Posterior vena cava (tissue), 2 donors: ENCODE measurements at places on chromosomes 12 and 14. TPM values are rescaled to one million over a fixed set of nuclear protein-coding genes. Genes with fewer than 3 reads are reported as not detected.

GRCh38 chr14:95533822-95534221 lies 1.0 kb upstream of the GLRX5 start:
- no peak for DNase-seq

- no peak for DNase-seq
Measured at GRCh38 chr12:81596558-81596957, 162.6 kb downstream of the PPFIA2 start.

- no peak for DNase-seq
Measured at GRCh38 chr14:31937730-31938346, 139.3 kb upstream of the ARHGAP5 start.

GRCh38 chr12:103558879-103559278 lies 28.2 kb upstream of the STAB2 start:
- no peak for DNase-seq

TRPV4 gene
- 2.0 TPM for total RNA-seq

DNA sequence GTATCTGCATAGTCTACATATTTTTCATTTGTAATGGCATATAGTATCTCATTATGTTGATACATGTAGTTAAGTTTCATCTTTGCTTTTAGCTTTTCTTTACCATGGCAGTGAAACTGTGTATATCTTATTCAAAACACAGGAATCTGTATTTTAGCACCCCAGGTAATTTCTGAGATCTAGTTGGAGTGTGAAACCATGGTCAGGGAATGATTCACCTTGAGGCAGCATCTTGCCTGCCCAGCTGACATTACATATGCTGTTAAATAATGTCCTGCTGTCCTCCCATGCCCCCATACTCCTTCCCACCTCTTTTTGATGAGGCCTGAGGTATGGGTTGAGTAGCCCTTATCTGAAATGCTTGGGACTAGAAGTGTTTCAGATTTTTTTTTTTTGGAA lies 125.4 kb upstream of the ATF1 start:
- DNase-seq: no peak

GRCh38 chr14:94058674-94059138 lies 22.3 kb downstream of the DDX24 start:
- DNase-seq: no peak
